ENCODE measurements at places on chromosomes 6 and 20. TPM values are rescaled to one million over a fixed set of nuclear protein-coding genes. Genes with fewer than 3 reads are reported as not detected.

DNA sequence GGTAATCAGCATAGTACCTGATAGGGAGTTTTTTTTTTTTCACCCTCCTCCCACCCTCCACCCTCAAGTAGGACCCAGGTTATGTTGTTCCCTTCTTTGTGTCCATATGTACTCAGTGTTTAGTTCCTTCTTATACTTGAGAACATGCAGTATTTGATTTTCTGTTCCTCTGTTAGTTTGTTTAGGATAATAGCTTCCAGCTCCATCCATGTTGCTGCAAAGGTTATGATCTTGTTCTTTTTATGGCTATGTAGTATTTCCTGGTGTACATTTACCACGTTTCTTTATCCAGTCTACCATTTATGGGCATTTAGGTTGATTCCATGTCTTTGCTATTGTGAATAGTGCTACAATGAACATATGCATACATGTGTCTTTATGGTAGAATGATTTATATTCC is 41.9 kb downstream of the FOXA2 start:
- H3K4me1 ChIP-seq = no peaks in the 10 kb centered on the region
- H3K27ac ChIP-seq = no peak overlapping the region
- no peak for DNase-seq
- H3K4me3 ChIP-seq = no peak overlapping the region
- H3K27me3 ChIP-seq = no peaks in the 10 kb centered on the region

MICB gene
- polyA plus RNA-seq = 10.2 TPM

FHL5 gene
- polyA plus RNA-seq = 6.3 TPM

GRCh38 chr6:43972913-43973300 is 154.3 kb downstream of the MRPL14 start:
- DNase-seq = peak; percentile 99
- H3K27me3 ChIP-seq = no peaks in the 10 kb centered on the region
- peak overlapping the region; percentile 73 for H3K27ac ChIP-seq
- no peaks in the 10 kb centered on the region for H3K36me3 ChIP-seq
- no peak overlapping the region for H3K4me3 ChIP-seq

HSPA1A gene
- 90.6 TPM for polyA plus RNA-seq

GRCh38 chr6:149325648-149326236 is 8.2 kb downstream of the TAB2 start:
- H3K27me3 ChIP-seq = no peaks in the 10 kb centered on the region
- H3K27ac ChIP-seq = no peak overlapping the region
- no peaks in the 10 kb centered on the region for H3K36me3 ChIP-seq
- peaks cover 30% of the 10 kb centered on the region for H3K4me1 ChIP-seq

GRCh38 chr6:90209527-90209926 is 87.1 kb downstream of the BACH2 start:
- H3K4me3 ChIP-seq = no peak overlapping the region
- H3K36me3 ChIP-seq = peaks cover 6% of the 10 kb centered on the region
- DNase-seq = no peak

TMEM74B gene
- 2.3 TPM for polyA plus RNA-seq

Data from lung (tissue), 17 donors.